ENCODE measurements at places on chromosomes 2 and 18.

GRCh38 chr18:3500016-3500415, 50.0 kb downstream of the TGIF1 start:
- DNase-seq, result no peak

DNA sequence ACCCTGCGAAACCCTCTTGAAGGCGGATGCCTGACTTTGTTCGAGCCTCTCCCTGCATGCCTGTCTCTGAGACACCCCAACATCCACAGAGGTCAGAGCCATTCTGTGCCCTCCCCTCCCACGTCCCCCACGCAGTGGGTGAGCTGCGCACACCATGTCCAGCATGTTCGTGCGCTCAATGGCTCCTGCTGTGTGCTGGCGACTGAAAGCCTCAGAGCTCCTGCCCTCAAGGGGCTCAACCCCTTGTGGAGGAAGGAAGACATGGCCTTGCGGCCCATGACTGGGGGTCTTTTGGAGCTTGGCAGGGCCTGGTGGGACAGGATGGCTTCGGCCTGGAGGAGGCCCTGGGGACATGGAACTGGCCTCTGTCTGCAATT, 45.7 kb downstream of the ANKMY1 start:
- DNase-seq, result no peak

- DNase-seq, result no peak
These were observed 53.1 kb downstream of the RHBDD1 start for GRCh38 chr2:226888971-226889370.

DNA sequence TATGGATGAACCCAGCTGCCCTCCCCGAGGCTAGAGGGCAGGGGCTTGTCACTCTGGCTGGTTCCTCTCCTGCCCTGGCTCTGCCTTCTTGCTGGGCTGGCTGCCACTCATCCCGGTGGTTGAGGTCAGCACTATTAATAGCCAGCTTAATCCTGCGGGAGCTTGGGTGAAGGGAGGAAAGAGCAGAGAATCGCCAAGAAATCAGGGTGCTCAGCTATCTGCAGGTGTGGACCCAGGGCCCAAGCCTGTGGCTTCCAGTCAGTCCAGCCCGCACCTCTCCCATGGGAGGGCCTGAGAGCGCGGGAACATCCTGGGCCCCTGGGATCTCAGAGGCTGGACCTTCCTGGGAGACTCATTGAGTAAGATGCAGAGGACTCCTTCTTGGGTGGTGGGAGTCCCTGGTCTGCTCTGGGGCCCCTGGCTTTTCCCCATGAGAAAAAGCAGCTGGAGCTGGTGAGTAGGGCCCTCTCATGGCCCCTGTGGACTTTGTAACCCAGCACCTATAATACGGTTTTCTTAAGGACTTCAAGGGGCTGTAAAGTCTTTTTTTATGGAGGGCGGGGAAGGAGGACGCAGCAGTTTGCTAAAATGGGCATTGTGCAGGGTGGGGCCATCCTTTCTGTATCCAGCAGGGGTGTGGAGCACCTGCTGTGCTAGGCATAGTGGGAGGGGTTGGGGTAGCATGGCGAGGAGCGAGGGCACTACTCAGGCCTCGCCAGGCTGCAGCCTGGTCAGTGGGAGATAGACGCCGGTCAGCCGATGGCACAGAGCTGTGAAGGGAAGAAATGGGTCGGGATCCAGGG, 27.4 kb upstream of the CNNM3 start:
- DNase-seq, result no peak

DNA sequence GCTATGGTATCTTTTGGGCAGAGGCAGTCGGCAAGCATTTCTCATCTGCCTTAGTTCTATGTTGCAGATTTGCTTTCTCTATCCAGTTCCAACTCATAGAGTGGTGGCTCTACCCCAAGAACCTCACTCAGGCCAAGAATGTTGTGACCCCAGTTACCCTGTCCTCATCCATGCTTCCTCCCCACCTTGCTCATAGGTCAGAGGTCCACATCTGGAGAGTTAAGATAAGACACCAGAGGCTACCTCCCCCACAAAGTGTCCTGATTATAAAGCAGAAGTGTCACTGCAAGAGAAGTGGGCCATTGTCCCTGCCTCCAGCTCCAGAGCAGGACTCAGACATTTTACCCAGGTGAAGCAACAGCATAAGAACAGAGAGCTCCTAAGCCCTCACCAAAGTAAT, 276.8 kb upstream of the CHST9 start:
- no peak for DNase-seq

DNA sequence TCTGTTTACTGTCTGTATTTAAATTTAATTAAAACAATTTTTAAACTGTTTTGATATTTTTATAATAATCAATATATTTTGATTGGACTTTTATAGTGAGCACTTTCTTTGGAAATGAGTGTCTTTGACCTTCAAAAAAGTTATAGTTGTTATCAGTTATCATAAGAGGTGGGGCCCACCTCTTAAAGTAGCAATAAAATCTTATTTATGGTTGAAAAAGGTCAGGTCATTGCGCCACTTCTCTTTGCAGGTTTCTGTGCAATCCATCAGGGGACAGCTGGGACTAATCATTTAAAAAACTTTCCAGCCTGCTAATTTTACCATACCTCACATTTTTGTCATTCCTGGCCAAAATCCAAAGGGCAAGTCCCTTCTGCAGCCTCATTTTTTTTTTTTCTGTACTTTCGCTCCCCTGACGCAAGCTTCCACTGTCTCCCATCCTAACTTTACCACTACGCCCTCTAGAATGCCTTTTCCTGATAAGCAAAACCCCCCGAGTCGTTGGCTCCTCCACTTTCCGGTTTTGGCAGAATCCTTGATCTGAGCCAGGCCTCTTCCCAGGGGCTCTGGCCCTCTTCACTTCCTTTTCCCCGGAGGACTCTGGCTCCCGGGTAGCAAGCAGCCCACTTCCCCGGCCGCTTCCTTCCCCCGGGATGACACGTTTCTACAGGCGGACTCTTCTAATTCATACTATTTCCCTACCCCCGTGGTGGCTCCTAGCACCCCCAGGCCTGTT, 1.1 kb upstream of the SEH1L start:
- no peak for DNase-seq

DNA sequence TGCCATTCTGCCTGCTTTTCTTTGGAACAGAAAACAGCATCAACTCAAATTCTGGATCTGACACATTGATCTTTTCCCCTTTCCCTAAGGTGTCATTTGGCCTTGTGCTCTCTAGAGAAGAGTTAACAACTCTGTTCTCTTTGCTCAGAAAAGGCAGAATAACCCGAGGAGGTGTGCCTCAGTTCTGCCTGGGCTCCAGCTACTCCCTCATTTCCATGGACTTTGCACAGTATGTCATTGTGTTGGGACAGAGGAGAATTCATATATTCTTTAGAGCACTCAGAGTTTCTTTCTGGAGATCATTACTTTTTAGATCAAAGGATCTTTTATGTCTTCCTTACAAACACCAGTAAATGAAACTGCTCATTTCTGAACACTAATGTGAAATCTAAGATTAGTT, 249.1 kb downstream of the PHLPP1 start:
- DNase-seq, result no peak

DNA sequence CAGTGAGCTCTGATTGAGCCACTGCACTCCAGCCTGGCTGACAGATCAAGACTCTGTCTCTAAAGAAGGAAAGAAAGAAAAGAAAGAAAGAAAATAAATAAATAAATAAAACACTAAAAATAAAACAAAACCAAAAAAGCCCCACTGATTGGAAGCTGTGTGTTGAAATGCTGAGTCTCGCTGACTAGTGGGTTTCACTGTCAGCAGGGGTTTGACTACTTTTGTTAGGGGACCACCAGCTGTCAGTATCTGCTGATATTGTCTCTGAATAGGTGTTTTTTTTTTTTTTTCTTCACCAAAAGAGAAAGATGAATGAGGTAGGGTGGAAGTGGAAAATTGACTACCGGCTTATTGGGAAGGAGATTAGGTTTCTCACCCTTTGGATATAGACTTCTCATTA, 12.8 kb upstream of the ACTR2 start:
- DNase-seq, result no peak

DNA sequence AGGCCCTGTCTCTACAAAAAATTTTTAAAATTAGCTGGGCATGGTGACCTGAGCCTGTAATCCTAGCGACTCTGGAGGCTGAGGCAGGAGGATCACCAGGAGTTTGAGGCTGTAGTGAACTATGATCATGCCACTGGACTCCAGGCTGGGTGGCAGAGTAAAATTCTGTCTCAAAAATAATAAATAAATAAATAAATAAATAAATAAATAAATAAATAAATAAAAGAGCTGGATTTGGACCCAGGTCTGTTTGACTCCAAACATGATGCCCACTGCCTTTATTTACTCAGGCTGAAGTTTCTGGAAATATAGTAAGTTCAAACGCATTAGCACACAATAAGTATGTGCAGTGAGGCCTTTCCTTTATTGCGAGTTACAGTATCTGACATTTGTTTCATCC, 75.0 kb downstream of the THNSL2 start:
- DNase-seq, result no peak

- no peak for DNase-seq
These were observed 118.4 kb downstream of the BCL2L11 start for GRCh38 chr2:111239107-111239506.

DNA sequence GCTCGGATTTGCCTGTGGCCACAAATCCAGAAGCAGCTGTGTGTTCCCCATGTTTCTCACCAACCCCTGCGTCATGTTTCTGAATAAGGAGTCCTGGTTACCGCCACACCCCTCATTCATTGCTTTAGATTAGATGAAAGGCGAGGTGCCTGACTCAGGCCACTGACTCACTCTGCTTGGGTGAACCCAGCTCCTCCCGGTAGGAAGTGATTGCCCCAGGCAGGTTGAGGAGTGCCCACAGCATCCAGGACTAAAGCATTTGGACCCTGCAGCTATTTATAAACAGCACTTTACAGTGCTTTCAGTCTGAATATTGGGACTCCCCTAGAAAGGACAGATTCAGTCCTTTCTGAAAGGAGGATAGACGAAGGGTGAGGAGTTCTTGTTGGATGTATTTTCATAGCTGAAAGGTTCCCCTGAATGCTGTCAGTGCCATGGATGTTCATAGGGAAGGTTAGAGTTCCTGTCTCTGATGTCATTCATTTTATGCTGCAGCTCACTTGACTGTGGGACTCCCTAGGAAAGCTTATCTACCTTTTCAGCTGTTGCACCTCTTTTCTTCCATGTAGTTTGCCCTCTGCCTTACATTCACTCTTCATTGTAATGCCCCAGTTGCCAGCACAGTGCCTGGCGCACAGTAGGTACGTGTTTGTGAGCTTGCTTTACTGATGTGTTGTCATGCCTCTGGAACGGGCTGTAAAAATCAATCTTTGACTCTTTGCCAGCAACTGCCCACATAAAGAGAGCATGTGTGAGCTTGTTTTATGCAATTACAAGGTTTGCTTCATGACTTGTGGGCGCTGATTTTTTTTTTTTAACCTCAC, 14.9 kb downstream of the ITGA6 start:
- no peak for DNase-seq

GRCh38 chr2:30338475-30338874, 107.1 kb downstream of the LBH start:
- DNase-seq, result no peak

- DNase-seq, result no peak
These were observed 12.1 kb upstream of the ERCC3 start for GRCh38 chr2:127305990-127306585.

DNA sequence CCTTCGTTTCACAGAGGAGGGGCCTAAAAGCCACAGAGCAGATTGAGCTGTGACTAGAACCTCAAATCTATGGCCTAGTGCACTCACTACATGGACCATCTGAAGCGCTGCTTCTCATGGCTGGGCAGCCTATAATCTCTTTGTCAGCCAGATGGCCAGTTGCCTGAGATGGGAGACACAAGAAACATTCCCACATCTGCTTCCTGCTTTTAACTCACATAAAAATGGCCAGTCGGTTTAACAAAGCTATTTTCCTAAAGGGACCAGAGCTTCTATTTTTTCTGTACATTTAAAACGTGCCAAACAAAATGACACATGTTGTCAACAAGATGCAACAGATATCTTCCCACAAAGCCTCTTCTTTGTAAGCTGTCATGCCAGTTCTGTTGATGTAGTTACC, 173.8 kb downstream of the GFPT1 start:
- no peak for DNase-seq

DNA sequence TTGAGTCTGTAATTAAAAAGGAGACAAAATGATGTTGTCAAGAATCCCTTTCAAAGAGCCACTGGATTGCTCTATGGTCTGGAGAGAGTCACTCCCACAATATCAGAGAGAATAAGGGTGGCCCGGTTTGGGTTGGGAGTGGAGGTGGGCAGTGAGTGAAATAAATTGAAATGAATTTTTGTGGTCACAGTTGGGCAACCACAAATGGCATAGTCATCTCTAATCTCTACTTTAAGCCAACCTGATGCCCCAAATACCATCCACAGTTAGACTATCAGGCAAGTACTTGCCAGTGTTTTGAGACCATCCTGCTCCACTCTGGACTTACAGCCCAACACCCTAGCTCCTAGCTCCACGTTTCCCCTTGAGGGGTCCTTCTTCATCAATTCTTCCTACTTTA, 559.7 kb downstream of the BCL11A start:
- no peak for DNase-seq

GRCh38 chr2:74560591-74560990, 6.1 kb downstream of the DOK1 start:
- no peak for DNase-seq

DNA sequence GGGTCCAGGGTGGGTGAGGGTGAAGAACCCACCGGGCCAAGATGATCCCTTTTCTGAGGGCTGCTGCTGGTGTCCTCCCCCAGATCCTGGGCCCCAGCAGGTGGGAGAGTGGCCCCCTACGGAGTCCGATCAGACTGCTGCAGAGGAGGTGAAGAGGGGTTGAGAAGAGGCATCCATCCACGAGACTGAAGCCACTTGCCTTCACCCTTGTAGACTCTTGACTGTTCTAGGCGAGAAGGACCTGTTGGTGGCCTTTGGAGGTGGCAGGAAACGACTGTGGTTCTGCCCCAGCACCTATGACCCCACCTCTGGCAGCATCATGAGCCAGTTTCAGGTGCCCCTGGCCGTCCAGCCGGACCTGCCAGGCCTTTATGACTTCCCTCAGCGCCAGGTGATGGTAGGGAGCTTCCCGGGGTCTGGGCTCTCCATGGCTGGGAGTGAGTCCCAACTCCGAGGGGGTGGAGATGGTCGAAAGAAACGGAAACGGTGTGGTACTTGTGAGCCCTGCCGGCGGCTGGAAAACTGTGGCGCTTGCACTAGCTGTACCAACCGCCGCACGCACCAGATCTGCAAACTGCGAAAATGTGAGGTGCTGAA, 1.5 kb downstream of the TET3 start:
- DNase-seq, result no peak

DNA sequence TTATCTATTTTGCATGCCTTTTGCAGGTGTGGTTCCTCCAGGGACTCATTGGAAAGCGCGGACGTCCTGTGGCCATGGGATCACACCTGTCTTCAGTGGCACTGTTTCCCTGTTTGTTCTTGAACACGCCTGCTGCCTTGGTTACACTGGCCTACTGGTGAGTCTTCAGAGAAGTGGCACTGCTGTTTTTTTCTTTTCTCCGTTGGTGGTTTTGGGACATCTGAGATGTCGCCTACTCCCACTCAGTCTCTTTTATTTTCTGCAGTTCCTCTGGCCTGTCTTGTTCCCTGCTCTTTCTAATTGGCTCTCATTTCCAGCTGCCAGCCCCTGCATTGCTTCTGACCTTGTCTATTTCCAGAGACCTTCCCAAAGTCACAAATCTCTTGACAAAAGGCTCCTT, 35.7 kb upstream of the POU3F3 start:
- DNase-seq, result no peak

All from D721Med (cell line).